ENCODE measurements at places on chromosomes 4 and X. TPM values are rescaled to one million over a fixed set of nuclear protein-coding genes. Genes with fewer than 3 reads are reported as not detected.

DNA sequence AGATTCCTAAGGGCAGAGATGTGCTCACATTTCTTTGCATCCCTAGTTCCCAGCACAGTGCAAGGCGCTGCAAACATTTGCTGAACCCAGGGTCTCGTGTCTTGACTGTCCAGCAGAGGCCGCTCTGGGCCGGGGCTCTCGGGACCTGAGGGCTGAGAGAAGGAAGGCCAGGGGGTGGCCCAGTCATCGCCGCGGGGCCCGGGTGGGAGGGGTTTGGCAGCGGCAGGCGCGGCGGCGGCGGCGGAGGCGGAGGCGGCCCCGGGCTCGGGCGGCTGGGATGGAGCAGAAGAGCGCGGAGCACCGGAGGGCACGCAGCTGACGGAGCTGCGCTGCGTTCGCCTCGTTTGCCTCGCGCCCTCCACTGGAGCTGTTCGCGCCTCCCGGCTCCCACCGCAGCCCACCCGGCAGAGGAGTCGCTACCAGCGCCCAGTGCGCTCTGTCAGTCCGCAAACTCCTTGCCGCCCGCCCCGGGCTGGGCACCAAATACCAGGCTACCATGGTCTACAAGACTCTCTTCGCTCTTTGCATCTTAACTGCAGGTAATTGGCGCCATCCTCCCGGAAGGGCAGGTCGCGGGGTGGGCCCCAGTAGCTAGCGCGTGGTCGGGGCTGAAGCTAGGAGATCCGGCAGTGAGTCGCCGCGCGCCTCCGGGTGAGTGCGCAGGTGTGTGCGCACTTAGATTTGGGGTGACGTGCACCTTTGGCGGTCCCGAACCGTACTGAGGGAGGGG is at the start of gene PARM1:
Gene PARM1 (plus strand): TSS at position 285 of the 730 bp plus-strand sequence. CDS start 212 bp downstream, at position 497.
- DNase-seq = peak; percentile 91

PNMA6A gene
- total RNA-seq = 4.9 TPM

GRCh38 chr4:15414551-15415091 is 13.2 kb upstream of the C1QTNF7 start:
- no peak for DNase-seq

NAP1L5 gene
- total RNA-seq = 7.9 TPM

- DNase-seq = no peak
Measured at GRCh38 chrX:67693928-67694327, 150.1 kb downstream of the AR start.

DNA sequence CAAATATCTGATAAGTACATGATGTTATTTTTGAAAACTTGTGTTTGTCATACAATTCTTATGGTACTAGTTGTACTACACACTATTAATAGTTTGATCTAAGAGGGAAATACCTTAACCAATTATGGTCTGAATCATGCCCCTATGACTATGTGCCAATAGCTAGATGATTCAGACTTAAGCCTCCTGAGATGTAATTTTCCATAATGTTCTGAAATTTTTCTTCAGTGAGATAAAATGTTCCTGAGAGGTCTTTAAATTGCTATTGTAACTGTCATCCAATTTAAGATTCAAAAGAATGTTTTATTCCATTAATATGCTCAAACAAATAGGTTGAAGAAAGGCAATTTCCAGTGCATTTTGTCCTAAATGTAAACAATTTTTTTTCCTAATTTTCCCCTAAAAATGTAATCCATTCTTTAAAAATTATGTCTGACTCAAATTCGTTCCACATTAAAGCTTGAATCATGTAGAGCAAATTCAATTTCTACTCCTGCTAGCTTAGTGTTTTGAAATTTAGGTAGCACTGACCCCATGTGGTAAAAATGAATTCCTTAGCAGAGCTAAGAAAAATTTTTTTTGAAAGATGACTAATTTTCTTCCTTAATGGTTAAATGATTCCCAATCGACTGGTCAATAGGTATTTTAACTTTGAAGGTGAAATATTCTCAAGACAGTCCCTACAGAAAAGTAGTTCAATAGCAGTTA is 49.1 kb downstream of the APOOL start:
- no peak for DNase-seq

- peak; percentile 67 for DNase-seq
Measured at GRCh38 chr4:109559625-109559982, 442 bp upstream of the MCUB start.

DNA sequence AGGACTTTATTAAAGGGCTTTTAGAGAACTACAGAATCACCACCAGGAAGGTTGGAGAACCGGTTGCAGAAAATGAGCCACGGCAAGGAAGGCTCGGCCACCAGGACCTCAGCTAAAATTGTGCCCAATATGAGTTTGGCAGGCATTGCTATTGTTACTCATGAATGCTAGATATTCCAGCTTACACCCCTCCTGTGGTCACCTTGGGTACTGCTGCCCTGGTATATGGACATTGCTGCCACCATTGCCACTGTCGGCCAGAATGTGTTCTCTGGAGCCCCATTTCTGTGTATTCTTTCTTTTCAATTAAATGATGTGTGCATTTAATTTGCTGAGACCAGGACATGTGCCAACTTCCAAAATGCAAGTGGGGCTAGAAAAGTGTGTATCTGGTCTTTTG is 626.7 kb upstream of the BOD1L1 start:
- peak; percentile 59 for DNase-seq

- no peak for DNase-seq
Measured at GRCh38 chr4:23484689-23485088, 405.2 kb downstream of the PPARGC1A start.

DNA sequence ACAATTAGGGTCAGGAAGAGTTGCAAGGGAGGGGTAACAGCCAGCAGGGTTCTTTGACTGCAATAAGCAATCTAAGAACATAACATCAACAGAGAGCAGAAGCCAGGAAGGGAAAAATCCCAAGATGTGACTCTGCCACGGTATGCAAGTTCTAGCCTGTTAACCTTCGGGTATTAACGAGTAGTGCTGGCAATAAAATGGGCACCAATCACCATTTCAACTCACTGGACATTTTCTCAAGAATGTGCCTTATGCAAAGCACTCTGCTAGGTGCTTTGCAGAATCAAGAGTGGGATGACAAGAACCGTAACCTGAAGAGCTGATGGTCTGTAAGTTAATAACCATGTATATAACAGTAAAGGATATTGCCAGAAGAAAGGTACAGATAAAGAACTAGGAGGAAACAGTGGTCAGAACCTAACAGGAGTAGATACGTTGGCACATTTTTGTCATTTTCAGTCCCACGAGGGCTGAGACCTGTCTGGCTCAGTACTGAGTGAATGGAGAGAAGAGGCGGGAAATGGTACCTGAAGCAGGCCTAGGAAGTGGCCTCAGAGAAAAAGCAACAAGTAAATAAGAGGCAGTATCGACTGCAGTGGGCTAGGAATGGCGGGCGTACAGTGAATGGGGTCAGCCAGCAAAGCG is 2.7 kb downstream of the ELOVL6 start:
- no peak for DNase-seq

GRCh38 chr4:6516762-6517161 is 44.3 kb upstream of the PPP2R2C start:
- DNase-seq = no peak

DNA sequence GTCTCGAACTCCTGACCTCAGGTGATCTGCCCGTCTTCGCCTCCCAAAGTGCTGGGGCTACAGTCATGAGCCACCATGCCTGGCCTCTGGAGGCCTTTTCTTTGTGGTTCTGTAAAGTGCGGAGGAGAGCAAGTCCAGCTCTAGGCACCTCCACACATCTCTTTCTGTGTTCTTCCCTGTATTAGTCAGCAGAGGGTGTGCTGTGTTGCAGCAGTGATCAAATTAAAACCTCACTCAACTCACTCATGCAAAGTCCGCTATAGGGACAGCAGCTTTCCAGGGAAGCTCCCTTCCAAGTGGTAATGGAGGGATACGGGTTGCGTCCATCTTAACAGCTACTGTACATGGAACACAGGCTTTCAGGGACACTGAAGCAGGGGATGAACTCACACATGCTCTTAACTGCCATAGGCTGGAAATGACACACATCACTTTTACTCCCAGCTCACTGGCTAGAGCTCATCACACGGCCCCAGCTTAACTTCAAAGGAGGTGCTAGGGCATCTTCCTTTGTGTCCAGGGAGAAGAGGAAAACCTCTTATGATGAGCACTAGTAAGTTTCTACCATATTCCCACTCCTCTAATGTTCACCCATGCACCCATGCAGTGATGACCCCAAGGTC is 36.0 kb upstream of the CCNG2 start:
- DNase-seq = no peak

- DNase-seq = no peak
Measured at GRCh38 chr4:153528705-153529485, 62.7 kb downstream of the TMEM131L start.

GRCh38 chr4:36290641-36291040 is 9.2 kb downstream of the DTHD1 start:
- DNase-seq = no peak

SPANXC gene
- total RNA-seq = not detected

- no peak for DNase-seq
Measured at GRCh38 chr4:76722838-76723237, 175.1 kb downstream of the SOWAHB start.

GRCh38 chrX:6849716-6850414 is 297.6 kb upstream of the STS start:
- DNase-seq = no peak

DNA sequence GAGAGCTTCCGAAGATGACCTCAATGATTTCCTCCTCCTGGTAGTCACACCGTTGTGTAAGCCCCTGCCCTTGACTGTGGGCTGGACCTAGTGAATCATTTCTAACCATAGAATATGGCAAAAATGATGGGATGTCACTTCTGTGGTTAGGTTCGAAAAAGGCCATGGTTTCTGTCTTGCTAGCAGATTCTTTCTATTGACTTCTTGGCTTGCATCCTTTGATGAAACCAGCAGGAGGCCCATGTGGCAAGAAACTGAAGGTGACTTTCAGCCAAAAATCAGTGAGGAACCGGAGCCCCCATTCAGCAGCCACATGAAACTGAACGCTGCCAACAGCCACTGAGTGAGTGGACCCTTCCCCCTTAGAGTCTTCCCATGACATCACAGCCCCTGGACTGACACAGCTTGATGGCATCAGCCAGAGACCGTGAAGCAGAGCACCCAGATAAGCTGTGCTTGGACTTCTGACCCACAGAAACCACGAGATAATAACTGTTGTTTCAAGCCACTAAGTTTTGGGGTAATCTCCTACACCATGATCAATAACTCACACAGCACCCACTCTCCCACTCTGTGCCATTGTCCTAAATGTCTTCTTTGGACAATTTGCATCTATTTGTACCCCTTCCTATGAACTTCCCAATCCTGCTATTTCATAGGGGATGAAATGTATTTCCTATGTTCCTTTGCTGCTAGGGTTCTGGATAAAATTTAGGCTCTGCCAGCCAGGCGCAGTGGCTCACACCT is 148.0 kb upstream of the STX18 start:
- no peak for DNase-seq

GRCh38 chr4:17385403-17385802 is 126.5 kb downstream of the QDPR start:
- no peak for DNase-seq

GRCh38 chr4:113869743-113870375 is 108.3 kb upstream of the CAMK2D start:
- DNase-seq = no peak

- DNase-seq = no peak
Measured at GRCh38 chrX:154516656-154517100, 646 bp upstream of the FAM3A start.

- DNase-seq = no peak
Measured at GRCh38 chrX:150753357-150753756, 60.2 kb downstream of the MTMR1 start.

GRCh38 chr4:85005865-85006377 is 39.4 kb upstream of the WDFY3 start:
- no peak for DNase-seq

DNA sequence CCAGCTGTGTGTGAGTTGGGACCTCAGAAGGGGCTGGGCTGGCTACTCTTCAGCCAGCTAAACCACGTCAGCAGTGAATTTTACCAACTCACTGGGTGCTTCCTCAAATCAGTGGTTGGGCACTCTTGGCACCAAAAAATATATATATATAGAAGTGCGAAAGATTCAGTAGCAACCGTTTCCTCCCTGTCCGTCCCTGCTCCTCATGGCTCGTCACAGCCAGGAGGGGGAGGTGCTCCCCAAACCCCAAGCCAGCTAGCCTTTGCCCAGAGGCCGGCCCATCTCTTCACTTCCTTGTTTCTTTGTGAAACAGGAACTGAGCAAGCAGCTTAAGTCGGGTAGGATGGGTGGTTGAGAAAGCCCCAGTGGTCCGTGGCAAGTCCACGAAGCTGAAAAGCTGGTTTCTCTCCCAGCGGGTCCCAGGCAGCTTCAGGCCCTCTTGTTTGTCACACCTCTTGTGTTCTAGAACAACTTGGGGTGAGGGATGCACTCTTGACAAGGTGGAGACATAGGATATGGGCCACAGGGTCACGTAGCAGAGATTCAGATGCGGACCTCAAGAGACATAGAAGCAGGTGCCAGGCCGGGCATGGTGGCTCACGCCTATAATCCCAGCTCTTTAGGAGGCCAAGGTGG is 6.8 kb upstream of the SASH3 start:
- peak; percentile 78 for DNase-seq

DNA sequence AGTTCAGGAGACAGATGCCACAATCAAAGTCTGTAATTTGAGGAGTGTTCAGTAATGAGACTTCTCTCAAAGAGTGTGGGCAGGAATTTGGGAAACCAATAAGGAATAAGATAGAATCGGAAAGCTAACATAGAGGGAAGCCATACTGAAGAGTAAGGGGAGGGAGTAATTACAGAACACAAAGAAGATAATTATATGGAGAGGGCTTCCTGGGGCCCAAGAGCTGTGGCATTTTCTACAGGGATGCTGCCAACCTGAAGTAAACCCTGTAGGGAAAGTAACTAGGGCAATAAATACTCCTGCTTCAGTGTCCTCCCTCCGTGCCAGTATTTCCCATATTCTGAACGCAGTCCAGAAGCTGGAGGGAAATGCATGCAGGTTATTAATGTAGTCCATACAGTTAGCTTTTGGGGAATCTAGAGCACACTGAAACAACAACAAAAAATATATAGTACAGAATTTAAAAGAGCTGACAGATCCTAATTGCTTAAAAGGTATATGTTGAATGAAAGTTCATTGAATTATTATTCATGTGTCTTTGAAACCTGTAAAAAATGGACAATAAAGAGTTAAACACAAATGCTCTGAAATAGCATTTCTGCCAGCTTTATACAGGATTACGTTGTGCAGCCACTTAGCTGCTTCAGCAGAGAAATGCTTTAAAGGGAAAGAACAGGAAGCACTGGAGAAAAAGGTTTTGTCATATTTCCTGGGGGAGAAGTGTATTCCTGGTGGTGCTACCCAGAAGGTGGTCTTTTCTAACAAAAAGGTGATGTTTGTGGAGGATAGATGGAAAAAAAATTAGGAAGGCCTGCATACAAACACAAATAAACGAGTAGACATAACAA is 48.0 kb downstream of the CXXC4 start:
- DNase-seq = no peak

All from sciatic nerve (tissue), 2 donors.